Activated B cell treated with CpG ODN at 0.5 μM for 24 hours (primary cell): ENCODE measurements at places on chromosomes 13 and 19.

- H3K36me3 ChIP-seq, result peaks cover 56% of the 10 kb centered on the region
- H3K27me3 ChIP-seq, result no peaks in the 10 kb centered on the region
- H3K27ac ChIP-seq, result no peak overlapping the region
- no peaks in the 10 kb centered on the region for H3K4me1 ChIP-seq
- no peak for DNase-seq
These were observed 153.1 kb downstream of the RGCC start for GRCh38 chr13:41610404-41610803.

- no peak overlapping the region for H3K4me3 ChIP-seq
- H3K27me3 ChIP-seq, result peaks cover 6% of the 10 kb centered on the region
- peaks cover 8% of the 10 kb centered on the region for H3K4me1 ChIP-seq
These were observed 63.5 kb upstream of the SERP2 start for GRCh38 chr13:44309794-44310757.

DNA sequence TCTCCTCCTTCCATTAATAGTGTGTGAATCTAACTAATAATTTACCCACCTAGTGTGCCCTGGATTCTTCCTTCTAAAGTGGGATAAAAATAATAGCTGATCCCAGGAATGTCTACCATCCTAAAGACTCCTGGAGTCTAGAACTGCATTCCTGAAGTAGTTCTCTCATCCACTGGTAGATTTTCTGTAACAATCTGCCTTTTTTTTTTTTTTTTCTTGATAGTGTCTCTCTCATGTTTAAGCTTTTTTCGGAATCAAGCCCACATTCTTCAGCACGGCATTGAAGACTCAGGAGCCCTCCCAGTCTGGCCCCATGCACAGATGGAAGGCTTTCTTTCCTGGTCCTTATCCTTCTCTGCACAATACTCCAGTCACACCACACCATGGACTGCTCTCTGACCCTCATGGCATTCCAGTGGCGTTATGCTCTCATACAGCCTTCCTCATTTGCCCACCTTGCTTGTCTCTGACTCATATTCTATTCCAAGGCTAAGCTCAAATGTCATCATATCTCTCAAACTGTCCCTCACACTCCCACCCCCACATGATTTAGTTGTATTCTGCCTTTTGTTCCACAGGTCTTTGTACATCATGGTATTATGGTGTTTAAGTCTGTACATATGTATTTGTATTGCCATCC, 68.7 kb upstream of the FRY start:
- H3K27ac ChIP-seq, result peak overlapping the region; percentile 22
- no peak overlapping the region for H3K4me3 ChIP-seq
- peaks cover 34% of the 10 kb centered on the region for H3K4me1 ChIP-seq
- no peak for DNase-seq
- no peaks in the 10 kb centered on the region for H3K27me3 ChIP-seq

- H3K27ac ChIP-seq, result no peak overlapping the region
- DNase-seq, result no peak
- no peaks in the 10 kb centered on the region for H3K36me3 ChIP-seq
- H3K4me3 ChIP-seq, result no peak overlapping the region
These were observed 121.1 kb upstream of the TSHZ3 start for GRCh38 chr19:31470229-31470939.

GRCh38 chr19:35870798-35871197, 2.4 kb downstream of the APLP1 start:
- peaks cover 17% of the 10 kb centered on the region for H3K4me1 ChIP-seq
- no peak overlapping the region for H3K4me3 ChIP-seq
- DNase-seq, result no peak
- H3K27ac ChIP-seq, result no peak overlapping the region

- no peak overlapping the region for H3K27ac ChIP-seq
- no peak overlapping the region for H3K4me3 ChIP-seq
- H3K27me3 ChIP-seq, result peaks cover 2% of the 10 kb centered on the region
- H3K4me1 ChIP-seq, result no peaks in the 10 kb centered on the region
These were observed 10.7 kb upstream of the CRTC1 start for GRCh38 chr19:18672606-18673337.

DNA sequence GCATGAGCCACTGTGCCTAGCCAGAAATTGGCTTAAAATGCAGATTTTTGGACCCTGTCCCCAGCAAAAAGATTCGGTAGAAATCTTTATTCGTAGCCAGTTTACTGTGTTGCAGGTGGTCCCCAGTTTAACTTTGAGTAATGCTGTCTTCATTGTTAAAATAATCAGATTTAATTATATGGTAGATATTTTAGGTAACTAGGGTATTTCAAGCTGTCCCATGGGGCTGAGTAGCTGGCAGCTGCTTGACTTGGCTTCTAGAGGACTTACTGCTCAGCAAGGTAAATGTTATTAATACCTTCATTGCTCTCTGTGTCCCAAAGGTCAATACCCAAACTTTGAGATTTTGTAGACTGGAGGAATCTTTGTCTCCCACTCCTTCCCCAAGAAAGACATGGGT, 21.1 kb downstream of the LSM14A start:
- H3K27me3 ChIP-seq, result no peaks in the 10 kb centered on the region
- DNase-seq, result no peak
- peak overlapping the region; percentile 82 for H3K27ac ChIP-seq

DNA sequence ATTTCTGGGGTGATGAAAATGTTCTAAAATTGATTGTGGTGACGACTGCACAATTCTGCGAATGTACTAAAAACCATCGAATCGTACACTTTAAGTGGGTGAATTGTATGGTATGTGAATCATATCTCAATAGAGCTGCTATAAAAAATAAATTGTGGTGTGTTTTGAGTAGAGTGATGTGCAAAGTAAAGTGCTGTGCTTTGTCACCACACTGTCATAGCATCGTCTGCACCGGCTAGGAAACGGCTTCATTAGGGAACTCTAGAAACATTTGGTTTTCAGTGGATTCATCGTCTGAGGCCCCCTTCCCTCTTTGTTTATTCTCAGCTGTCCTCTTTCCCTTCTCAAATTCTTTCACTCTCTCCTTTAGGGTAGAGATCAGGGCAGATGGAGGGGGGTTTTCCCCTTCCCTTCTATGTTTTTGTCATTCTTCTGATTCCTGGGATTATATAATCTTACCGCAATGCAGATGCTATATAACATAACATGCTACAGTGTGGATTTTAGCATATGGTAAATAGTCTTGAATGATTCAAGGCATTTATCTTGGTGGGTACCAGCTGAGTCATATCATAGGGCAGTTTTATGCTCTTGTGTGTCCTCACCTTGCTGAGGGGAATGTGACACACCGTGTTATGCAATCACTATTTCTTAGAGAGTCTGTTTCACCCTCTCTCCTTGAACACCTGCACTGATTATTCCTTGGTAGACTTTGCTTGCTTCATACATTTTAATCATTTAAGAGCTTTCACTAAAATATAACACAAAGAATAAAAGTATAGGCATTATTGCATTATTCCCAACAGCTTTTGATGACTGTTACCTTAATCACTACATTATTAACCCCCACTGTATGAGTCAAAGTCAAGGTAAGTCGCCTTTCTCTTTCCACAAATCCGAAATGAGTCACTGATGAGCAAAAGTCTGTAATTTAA, 239.4 kb downstream of the DCLK1 start:
- no peaks in the 10 kb centered on the region for H3K27me3 ChIP-seq
- no peaks in the 10 kb centered on the region for H3K36me3 ChIP-seq
- H3K4me3 ChIP-seq, result no peak overlapping the region
- H3K27ac ChIP-seq, result no peak overlapping the region

DNA sequence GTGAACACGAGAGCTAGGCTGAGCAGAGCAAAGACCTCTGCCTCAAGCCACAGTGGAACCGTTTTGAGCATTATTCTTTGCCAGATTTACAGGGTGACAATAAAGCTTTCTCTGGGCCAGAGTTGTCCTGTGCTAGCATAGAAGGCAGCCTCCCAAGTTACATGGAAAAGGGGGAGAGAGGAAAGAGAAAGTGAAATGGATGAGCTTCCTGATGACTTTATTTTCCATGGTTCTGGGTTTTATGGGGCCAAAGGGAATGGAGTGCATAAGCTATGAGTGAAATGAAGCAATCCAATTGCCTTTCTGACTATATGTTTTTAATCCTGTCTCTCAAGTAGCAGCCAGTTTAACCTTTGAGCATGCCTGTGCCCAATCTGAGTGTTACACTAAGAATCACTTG, 428.4 kb downstream of the COG6 start:
- H3K4me1 ChIP-seq, result no peaks in the 10 kb centered on the region
- H3K36me3 ChIP-seq, result no peaks in the 10 kb centered on the region
- H3K27ac ChIP-seq, result no peak overlapping the region
- H3K4me3 ChIP-seq, result no peak overlapping the region
